ENCODE measurements at places on chromosomes 2 and 18.

GRCh38 chr2:38158378-38159118, 82.6 kb upstream of the CYP1B1 start:
- no peak for DNase-seq

GRCh38 chr2:20350041-20350712, 467 bp downstream of the PUM2 start:
- DNase-seq, result peak; percentile 67

GRCh38 chr2:200042944-200043343, 87.6 kb downstream of the MAIP1 start:
- no peak for DNase-seq

DNA sequence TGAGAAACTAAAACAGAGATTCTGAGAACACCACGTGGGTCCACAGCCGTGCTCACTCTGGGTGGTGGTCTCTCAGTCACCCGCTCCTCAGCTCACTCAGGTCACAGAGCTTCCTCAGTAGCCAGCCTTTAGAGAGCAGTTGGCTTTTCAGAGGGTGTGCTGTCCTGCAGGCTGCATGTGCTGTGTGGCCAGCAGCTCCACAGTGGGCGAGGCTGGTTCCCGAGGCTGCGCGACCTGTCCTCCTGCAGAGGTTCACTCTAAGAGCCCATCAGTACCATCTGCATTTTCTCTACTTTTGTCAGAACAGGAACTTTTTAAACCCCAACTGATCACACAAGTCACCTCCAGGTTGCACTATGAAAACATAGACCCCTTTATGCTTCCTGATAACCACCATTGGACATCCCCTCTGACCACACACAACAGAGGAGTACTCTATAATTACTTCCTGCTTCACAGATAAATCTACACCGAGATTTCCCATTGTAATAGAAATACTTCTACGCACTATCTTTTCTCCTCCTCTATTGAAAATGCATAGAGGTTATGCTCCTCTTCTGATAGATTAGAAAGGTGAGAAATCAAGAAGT, 93.1 kb downstream of the GYPC start:
- no peak for DNase-seq

- DNase-seq, result no peak
These were observed 205 bp downstream of the TET3 start for GRCh38 chr2:73984922-73985307.

DNA sequence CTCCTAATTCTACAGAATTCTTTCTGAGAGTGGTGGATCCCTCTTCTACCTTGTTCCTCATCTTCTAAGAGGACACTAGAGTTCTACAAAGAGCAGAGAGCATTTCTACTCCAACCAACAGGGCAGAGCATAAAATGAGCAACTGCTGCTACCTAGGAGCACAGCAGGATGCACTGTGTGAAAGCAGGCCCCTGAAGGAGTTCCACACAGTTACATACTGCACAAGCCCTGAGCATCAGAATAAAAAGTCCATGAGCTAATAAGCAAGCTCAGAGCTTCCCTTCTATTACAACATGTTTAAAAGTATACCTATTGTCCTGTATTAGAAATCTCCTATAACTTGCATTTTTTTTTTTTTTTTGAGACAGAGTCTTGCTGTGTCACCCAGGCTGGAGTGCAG, 8.4 kb downstream of the FHL2 start:
- no peak for DNase-seq

DNA sequence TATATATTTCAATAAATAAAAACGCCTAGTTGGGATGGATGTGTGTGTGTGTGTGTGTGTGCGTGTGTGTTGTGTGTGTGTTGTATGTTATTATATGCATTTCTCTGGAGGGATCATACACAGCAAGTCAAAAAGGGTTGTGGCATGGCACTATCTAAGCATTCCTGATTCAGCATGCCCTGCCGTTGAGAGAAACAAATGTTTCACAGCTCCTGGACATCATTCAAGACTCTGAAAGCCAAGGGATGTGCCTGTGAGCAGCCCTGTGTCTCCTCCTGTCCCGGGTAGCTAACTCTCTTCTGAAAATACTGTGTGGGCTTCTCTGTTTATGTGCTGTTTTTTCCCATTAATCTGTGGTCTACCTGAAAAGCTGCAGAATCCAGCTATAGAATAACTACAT, 197.9 kb upstream of the SETBP1 start:
- no peak for DNase-seq

DNA sequence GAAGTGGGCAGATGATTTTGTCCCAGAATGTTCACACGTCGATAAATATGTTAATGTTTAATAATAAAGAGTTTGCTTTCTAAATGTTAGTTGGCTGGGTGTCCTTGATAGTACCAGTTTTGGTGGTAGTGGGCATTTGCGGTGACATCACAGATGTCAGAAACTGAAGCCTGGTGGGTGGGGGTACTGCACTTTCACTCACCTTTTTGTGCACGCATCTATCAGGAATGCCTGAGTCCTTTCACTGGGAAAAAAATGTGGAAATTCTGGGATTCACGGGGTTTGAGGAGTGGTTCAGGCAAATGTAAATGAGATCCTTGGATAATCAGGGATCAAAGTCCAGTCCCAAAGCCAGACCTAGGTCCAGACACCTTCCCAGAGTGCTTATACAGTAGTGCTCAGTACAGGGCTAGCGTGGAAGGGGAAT, 3.2 kb downstream of the EPAS1 start:
- DNase-seq, result no peak

- DNase-seq, result no peak
These were observed 373.6 kb downstream of the NYAP2 start for GRCh38 chr2:225773148-225773547.

- no peak for DNase-seq
These were observed 266.7 kb upstream of the KLHL29 start for GRCh38 chr2:23118313-23118712.

- no peak for DNase-seq
These were observed 19.2 kb upstream of the SIGLEC15 start for GRCh38 chr18:45806226-45806625.

Measured in left kidney (tissue), 8 donors.